Fibroblast of skin of right quadriceps (primary cell): ENCODE measurements at places on chromosomes 12 and 14.

DNA sequence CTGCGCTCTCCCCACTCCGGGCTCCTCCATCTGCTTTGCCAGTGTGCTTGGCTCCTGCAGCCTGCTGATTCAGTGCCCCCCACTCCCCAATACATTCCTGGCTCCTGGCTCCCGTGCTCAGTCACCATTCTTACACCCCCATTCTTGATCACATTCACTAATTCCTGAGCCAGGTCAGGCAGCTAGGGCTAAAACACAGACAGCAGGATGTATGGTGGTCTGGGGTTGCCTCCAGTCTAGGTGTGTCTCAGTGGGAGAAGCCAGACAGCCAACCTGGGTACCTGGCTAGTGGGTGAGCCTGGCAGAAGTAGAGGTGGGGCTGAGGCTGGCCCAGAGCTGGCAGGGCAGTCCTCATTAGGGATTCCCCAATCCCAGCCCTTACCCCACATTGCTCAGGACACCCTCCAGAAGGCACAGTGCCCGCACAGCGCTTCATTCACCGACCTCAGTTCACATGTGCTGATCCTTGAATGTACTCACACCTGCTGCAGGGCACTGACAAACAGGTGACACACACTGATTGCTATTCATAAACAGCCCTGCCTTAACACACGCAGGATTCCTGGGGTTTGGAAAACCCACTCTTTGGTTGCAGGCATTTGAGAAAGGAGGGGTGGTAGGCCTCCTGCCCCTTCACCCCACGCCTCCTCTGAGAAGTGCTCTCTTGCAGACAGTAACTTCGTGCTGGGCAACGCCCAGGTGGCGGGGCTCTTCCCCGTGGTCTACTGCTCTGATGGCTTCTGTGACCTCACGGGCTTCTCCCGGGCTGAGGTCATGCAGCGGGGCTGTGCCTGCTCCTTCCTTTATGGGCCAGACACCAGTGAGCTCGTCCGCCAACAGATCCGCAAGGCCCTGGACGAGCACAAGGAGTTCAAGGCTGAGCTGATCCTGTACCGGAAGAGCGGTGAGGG lies 1.7 kb downstream of the KCNH3 start:
- no peak for DNase-seq

DNA sequence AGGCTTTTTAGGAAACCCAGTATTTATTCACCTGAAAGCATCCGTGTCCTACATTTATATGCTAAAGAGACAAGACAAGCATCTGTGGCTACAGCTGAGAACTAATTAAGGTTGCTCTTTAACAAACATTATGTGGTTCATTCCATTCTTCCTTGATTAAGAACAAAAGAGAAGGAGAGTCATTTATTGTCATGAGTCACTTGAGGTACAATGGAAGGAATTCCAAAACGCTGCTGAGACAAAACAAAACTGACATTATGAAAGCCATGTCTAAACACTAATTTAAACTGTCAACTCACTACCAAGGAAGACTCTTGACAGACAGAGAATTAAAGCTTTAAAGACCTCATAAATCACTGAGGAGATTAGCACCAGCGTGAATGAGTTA lies 214.4 kb downstream of the BMP4 start:
- DNase-seq: peak; percentile 11

GRCh38 chr12:123444092-123445026 lies 7.9 kb upstream of the RILPL2 start:
- DNase-seq: peak; percentile 23

- no peak for DNase-seq
Observed at GRCh38 chr14:72887514-72887913, 6.4 kb downstream of the DPF3 start.

DNA sequence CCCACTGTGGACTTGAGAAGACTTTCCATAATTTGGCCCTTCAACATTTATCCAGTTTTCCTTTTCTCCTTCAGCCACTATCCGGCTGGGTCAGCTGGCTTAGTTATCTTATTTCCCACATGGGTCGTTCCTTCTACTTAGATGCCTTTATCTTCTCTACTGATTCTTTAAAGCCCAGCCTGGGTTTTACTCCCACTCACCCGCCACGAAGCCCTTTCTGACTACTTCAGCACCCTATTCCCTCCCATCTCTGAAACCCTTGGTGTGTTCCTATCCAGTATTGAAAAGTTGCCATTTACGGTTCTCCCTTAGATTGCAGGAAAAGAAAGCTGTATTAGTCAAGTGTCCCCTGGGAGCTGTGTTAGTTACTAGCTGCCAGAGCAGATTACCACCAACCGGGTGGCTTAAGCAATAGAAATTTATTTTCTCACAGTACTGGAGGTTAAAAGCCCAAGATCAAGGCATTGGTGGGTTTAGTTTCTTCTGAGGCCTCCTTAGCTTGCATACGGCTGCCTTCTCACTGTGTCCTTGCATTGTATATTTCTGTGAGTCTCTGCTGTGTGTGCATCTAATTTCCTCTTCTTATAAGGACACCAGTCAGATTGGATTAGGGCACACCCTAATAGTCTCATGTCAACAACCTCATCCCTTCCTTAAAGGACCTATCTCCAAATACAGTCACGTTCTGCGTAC lies 105.5 kb downstream of the GPATCH2L start:
- DNase-seq: peak; percentile 59

DNA sequence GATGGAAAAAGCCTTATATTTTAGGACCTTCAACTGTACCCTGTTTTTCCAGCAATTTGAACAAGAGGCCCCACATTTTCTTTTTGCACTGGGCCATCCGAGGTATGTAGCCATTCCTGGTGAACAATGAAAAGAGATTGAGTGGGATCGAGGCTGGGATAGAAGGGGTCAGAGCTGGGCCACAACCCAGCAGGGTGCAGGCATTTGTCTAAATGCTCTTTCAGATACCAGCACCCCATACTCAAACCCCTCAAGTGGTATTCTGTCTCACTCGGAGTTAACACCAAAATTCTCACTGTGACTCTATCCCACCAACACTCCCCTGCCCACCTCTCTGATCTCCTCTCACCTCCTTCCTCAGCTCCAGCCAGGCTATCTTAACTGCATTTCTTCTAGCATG lies 26.8 kb downstream of the DUSP6 start:
- DNase-seq: no peak

DNA sequence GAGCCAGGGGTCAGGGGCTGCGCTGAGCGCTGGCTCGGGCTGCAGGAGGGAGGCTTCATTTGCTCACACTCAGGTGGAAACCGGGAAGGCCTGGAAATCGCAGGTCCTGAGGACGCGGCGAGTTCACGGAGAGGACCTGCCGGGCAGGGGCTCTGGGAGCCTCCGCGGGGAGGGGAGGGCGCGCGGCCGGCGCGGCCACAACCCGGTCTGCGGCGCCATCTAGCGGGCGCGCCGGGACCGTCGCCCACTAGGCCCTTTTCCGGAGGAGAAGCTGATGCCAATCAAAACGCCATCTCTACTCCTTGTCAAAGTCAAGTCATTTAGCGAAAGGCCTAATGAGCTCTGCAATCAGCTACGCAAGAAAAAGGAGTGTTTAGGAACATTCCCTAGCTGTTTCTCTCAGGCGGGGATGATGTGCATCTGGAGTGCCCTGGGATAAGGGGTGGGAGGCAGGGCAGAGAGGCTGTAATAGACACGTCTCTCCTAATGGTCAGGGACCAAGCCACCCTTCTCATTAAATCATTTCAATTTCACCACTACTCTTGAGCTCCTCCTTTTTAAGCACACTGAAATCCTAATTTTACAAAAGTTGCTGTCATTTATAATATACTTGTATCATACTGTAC lies 885.8 kb upstream of the TMEM132C start:
- peak; percentile 33 for DNase-seq

DNA sequence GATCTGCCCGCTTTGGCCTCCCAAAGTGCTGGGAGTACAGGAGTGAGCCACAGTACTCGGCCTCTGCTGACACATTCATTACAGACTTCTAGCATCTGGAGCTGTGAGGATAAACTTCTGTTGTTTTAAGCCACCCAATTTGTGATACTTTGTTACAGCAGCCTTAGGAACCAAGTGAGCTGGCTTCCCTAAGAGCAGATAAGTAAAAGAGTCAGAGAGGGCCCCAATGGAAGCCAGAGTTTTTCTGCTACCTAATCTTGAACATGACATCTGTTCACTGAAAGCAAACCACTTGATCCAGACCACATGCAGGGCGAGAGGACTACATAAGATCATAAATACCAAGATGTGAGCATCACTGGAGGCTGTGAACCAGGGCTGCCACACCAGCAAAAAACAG lies 3.7 kb upstream of the MAPKAPK5 start:
- no peak for DNase-seq

GRCh38 chr12:128073937-128074336 lies 193.0 kb upstream of the TMEM132C start:
- DNase-seq: no peak

GRCh38 chr14:21343035-21343794 lies 40.6 kb downstream of the SUPT16H start:
- DNase-seq: no peak

DNA sequence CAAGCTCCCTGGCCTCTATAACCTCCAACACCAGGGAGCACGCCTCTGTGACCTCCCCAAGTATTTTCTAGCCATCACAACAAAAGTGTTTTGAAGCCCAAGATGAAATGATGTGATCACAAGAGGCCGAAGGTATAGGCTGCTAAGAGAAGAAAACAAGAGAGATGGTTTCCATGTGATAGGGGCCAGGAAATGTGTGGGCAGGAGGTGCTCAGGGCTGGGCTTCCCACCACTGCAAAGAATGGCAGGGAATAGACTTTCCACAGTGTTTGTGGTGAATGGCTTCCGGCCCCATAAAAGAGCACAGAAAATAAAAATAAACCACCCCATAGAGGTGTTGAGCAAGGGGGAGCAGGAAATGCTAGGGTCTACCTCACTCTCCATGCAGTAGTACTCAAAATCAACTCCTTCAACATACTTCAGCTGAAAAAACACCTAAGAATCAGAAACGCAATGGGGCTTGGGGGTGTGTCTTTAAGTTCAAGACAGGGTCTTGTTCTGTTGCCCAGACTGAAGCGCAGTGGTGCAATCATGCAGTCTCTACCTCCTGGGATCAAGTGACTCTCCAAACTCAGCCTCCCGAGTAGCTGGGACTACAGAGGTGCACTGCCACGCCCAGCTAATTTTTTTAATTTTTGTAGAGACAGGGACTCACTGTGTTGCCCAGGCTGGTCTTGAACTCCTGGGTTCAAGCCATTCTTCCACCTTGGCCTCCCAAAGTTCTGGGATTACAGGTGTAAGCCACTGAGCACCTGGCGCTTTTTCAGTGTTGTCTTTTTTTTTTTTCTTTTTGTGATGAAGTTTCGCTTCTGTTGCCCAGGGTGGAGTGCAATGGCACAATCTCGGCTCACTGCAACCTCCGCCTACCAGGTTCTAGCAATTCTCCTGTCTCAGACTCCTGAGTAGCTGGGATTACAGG lies 27.1 kb downstream of the DAD1 start:
- no peak for DNase-seq

DNA sequence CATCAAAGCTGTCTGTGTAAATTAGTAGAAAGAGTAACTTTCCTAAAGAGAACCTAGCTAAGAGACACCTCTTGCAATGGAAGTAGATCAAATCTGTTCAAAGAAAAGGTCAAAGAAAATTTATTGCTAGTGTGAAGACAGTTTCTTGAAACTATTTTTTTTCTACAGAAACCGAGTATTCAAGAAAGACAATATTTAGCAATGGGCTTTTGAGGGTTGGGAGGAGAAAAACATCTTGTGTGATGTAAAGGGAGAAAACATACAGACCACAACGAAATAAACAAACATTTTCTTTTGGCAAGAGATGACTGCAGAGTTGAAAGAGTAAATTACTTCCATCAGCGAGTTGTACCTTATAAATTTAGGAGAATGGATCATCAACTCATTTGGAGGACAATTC lies 24.4 kb downstream of the NKX2-1 start:
- no peak for DNase-seq

DNA sequence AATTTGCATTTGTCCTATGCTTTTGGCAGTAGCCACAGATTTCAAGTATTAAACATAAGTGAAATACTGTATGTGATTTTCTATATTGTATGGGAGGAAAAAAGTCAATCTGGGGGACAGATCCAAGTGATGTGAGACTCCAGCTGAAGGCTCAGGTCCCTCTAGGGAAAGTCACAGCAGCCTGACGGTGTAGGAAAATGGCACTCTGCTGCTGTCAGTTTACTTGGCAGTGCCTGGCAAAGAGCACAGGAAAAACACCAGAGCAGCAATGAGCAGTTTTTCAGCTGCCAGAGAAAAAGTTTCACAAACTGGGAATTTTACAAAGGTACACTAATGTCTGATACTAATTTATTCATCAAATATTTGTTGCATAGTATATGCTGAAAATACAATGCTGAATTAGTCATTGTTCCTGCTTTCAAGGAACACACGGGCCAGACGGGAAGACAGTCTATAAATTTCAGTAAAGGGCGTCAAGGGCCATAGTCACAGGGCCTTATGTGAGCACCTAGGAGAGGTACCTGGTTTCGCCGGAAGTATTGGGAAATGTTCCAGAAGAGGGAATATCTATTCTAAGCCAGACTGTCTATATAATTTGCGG lies 66.2 kb upstream of the SLC38A2 start:
- no peak for DNase-seq
